HTR-8/SVneo (cell line): ENCODE measurements at places on chromosomes 12 and 14.

DNA sequence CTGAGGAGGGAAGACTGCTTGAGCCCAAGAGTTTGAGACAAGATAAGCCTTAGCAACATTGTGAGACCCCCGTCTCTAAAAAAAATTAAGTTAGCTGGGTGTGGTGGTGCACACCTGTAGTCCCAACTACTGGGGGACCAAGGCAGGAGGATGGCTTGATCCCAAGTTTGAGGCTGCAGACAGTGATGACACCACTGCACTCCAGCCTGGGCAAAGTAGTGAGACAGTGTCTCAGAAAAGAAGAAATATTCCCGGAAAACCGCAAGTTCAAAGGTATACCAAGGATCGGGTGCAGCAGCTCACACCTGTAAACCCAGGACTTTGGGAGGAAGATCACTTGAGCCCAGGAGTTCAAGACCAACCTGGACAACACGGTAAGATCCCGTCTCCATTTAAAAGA is 5.8 kb downstream of the PTGES3 start:
- DNase-seq = no peak

DNA sequence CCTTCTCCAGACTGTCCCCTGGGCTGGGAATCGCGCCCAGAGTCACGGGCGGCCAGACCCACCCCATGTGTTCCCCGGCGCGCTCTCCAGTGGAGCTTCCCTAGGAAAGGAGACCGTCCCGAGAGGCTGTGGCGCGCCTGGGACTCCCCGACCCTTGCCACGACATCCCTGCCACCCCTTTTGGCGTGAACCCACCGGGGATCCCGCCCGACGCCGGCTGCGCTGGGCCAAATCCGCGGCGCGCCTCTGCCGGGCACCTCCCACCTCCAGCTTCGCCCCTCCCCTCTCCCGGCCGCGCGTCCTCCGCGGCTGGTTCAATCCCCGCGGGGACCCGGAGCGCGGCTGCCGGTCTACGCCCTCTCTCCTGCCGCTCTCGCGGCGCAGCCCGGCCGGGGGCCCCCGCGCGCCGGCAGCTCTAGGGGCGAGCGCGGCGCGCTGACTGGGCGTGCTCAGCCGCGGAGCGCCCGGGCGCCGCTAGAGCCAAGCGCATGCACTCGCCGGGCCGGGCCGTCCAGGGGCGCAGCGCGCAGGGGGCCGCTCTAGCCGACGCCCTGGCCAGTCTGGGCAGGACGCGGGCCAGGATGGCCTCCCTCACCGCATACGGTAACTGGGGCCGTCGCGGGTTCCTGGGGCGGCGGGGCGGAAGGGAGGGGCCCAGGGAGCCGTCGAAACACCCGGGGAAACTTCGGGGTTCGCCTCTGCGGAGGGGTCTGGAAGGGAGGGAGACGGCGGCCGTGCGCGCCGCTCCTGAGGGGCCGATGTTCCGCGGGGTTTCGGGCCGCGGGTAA is 77.4 kb upstream of the ANO4 start:
- DNase-seq = no peak

DNA sequence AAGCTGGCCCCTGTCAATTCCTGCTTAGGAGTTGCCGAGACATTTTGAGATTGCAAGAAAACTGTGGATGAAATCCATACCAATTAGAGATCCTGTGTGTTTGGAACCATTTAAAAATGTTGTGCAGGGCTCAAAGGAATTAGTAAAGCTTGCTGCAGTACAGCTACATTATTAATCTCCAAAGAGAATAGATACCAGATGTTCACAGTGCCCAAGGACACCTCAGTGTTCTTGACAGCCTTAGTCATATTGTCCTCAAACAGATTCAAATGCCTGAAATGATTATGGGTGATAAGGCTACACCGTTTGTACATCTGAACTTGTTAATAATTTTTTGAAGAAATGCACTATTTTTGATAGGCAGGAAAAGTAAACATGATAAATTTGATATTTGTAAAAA is 164.6 kb downstream of the MSRB3 start:
- DNase-seq = no peak

- DNase-seq = no peak
These were observed 176.4 kb downstream of the KCNA5 start for GRCh38 chr12:5220099-5220498.

GRCh38 chr12:124776125-124776513 is 87.5 kb downstream of the SCARB1 start:
- DNase-seq = no peak

DNA sequence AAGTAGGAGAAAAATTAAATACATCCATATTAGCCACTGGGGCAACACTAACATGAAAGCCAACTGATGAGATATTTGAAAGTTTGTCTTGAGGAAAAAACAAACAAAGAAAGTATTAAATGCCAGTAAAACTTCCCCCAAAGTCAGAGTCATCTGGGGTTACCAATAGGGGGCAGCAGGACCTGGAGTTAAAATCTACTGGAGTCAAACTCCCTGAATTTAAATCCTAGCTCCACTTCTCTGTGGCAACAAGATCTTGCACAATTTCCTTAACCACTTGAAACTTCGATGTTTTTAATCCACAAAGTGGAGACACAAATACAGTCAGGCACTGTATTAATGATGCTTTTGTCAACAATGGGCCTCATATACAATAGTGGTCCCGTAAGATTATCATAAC is 14.4 kb downstream of the PLEKHG7 start:
- DNase-seq = no peak

DNA sequence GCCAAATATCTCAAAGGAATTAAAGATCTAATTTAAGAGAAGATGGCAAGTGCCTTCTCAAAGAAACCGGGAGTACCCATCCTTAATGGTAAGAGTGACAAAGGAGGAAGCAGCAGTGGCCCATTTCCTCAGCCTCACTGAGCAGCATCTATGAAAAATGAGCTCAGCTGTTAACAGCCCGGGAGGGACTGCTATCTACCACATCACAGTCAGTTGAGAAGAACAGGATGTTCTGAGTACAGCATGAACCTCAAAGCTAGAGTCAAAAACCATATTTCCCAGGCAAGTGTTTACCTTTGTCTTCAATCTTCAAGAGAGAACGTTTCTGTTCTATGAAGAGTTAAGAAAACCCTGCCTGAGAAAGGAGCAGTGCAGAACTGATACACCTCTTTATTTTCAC is 115.0 kb downstream of the BTG1 start:
- DNase-seq = no peak

DNA sequence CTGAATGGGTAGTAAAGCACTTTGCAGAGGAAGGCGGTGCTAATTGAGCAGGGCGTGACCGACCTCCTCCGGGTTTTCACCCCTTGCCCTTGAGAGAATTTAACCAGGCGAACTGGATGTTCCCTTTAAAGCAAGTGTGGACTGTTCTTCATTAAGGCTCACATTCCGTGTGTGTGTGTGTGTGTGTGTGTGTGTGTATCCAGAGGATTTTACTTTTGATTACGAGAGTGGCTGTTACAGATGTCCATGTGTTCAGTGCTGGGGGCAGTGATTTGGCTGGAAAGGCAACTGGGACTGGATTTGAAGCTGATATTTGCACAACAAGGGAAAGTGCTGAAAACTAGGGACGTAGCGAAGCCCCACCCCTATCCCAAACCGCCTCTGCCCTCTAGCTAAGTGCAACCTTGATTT is 2.2 kb downstream of the TMEM132C start:
- DNase-seq = no peak
